ENCODE measurements at places on chromosomes 7 and 10.

- no peak for DNase-seq
Observed at GRCh38 chr10:97647556-97647955, 7.1 kb downstream of the PI4K2A start.

GRCh38 chr7:157472311-157473050 is 135.7 kb downstream of the DNAJB6 start:
- no peak for DNase-seq

GRCh38 chr7:41039386-41039953 is 663.4 kb downstream of the INHBA start:
- DNase-seq, result no peak

DNA sequence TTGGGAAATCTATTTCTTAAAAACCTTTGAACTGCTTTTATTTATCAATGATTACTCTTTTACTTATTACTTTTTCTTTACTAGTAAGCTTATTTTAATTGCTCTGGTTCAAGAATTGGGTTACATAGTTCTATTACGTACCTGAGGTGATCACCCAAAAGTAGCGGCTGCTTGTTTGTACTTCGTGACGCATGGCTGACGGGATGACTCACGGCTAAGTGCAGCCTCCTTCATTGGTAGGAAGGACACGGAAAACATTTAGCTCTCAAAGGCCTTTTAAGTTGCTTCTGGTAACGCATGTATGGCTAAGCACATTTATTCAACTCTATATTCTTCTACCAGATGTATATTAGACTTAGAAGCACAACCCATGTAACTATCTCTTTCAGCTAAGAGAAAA is 285.8 kb upstream of the SP4 start:
- DNase-seq, result no peak

DNA sequence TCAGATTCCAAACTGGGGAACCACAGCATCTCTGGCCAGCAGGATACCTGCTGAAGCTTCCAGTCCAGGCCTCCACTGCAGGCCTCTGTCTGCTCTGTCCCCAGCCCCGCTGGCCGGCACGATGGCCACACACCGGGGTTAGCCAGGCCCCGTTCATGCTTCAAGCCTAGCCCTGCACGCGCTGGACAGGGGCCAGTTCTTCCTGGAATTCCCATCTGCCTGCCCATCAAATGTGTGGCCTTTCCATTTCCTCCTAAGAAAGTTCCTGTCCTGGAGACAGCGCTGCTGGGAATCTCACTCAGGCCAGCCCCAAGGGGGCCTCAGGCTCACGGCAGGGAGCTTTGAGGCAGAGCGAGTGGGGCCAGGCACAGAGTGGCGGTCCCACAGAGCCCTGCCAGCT is 18.0 kb downstream of the SH2B2 start:
- no peak for DNase-seq

- DNase-seq, result no peak
Observed at GRCh38 chr10:116136261-116136660, 136.7 kb downstream of the GFRA1 start.

- no peak for DNase-seq
Observed at GRCh38 chr7:130361681-130362080, 17.1 kb downstream of the CPA5 start.

All from DMS 273 treated with DMSO at 0.1 percent for 48 hours (cell line).